Activated T-helper 1 cell treated with anti-CD3 and anti-CD28 coated beads, Interleukin-2, amount 50 U/mL, for 16 hours (primary cell): ENCODE measurements at places on chromosomes 4 and X.

DNA sequence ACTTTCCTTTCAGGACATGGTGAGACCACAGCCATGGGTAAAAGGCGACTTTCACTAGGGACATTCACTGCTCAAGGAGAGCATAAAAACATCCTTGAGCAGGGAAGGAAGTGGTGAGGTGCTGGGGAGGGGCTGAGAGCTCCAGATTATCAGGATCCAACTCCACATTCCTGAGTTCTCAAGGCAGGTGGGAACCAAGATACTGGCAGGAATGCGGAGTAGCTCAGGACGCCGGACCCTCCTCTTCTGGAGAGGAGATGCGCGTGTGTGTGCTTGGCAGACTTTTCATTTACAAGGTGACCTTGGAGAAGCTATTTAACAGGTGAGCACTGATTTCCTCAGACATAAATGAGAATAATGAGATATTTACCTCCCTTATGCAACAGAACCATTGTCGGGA lies 41.3 kb upstream of the TXK start:
- DNase-seq, result no peak

- no peak for DNase-seq
Measured at GRCh38 chrX:106928227-106928626, 8.0 kb downstream of the CLDN2 start.

- DNase-seq, result no peak
Measured at GRCh38 chr4:6450709-6451108, 21.7 kb downstream of the PPP2R2C start.

DNA sequence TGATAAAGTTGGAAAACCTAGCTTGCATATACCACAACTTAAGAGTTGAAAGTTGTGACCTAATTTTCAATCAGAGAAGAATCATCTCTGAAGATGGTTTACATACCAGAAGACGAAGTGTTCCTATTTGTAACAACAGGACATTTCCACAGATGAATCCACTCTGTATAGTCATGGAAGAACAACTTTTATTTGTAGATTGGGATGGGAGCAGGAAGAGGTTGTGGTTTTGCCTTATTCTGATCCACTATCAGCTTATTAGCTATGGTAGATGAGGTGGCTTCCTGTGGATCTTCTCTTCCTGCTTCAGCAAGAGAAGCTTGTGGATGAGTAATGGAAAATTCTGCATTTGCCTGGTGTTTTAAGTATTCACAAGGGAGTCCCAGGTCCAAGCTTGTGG lies 18.6 kb upstream of the SUPT20HL1 start:
- DNase-seq, result no peak
